Jurkat, Clone E6-1 (cell line): ENCODE measurements at places on chromosomes 13 and 19.

DNA sequence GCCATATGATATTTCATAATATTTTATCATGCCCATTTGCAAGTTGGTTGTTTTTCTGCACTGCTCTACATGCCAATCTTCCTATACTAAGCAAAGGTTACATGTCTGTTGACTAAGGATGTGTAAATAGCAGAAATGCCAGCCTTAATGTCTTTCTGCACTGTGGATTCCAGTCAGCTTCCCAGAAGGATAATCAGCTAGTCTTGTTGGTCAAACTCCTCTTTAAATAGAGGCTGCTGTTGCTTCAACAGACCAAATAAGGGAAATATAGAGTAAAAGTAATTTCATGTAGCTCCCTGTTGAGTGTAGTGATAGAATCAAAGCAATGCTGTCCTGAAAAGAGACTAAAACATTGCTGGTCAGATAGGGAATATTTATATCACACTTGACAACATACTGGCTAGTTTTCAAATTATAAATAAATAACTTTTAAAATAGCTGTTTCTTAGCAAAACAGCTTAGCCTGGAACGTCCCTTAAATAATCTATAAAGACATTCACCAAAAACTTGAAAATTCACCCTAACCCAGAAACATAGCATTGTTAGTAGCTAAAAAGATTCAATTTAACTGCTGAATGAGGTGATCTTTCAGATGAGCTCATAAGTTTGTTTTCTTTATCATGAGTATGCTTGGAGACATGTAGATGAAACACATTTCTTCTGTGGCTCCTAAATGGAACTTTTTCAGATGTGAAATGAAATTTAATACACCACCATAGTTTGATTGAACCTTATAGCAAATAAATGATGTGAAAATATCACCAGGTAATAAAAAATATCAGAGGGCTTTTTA lies 56.6 kb downstream of the FRY start:
- DNase-seq, result no peak

GRCh38 chr13:21005193-21005592 lies 56.2 kb downstream of the LATS2 start:
- DNase-seq, result no peak

DNA sequence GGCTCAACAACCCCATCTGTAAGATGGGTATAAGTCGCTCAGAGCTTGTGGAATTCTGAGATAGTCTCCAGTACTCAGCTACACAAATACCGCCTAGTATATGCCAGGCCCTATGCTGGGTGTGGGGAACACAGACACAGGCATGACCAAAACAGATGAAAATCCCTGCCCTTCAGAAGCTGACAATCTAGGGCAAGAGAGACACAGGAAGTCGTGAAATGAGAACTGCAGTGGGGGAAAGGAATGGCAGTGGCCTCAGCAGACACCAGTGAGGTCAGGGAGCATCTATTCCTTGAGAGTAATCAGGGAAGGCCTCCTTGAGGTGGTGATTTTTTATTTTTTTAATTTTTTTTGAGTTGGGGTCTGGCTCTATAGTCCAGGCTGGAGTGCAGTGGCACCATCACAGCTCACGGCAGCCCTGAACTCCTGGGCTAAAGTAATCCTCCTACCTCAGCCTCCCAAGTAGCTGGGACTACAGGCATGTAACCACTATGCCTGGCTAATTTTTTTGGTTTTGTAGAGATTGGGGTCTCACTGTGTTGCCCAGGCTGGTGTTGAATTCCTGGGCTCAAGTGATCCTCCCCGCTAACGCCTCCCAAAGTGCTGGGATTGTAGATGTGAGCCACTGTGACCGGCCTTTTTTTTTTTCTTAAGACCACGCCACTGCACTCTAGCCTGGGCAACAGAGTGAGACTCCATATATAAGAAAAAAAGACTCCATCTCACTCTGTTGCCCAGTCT lies 3.2 kb downstream of the TMIGD2 start:
- no peak for DNase-seq

DNA sequence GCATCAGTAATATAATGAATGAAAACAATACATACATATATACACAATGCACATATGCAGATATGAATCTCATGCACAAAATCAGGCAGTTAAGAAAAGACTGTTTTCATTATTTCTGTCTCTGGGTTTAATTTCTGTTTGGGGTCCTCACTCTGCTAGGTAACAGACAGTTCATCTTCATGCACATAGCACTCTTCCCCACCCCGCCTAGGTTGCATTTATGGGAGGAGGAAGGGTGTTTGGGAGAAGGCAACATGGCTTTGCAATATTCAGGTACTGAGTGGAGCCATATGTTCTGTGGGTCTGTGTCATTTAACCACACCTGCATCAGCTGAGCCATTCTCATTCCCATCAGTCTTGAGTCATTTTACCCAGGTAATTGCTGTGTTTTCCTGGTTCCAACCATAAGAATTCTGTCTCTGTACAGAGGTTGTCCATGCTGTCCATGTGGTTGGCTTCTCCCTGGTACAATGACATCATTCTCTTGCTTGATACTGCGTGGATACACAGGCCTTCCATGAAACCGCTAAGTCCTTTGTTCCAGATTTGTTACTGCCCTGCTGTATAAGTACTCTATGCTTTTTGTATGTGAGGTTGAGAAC lies 45.3 kb downstream of the RFC3 start:
- no peak for DNase-seq

- DNase-seq, result no peak
Measured at GRCh38 chr13:38669234-38669964, 17.5 kb upstream of the FREM2 start.

- no peak for DNase-seq
Measured at GRCh38 chr13:91232716-91233115, 114.8 kb upstream of the MIR17HG start.

DNA sequence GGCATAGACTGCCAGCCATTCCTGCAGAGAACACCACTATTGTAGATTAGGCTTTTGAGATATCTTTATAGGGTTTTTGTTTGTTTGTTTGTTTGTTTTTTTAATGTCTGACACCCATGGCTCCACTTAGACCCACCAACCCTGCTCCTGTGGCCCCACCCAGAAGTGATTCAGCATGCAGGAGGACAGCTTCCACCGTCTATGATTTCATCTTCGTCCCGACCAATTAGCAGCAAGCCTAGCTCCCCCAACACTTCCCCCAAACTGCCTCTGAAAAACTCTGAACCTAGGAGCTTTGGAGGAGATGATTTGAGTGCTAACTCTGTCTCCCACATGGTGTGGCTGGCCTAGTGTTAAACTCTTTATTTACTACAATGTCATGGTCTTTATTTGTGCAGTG lies 108.3 kb upstream of the RXFP2 start:
- DNase-seq, result no peak

GRCh38 chr19:33510462-33511194 lies 11.0 kb downstream of the PEPD start:
- no peak for DNase-seq

- no peak for DNase-seq
Measured at GRCh38 chr13:63024458-63024857, 1608.8 kb upstream of the PCDH20 start.
